Large intestine (tissue), 12 donors: ENCODE measurements at places on chromosomes 7 and 10. TPM values are rescaled to one million over a fixed set of nuclear protein-coding genes. Genes with fewer than 3 reads are reported as not detected.

- H3K27me3 ChIP-seq, result no peaks in the 10 kb centered on the region
Measured at GRCh38 chr7:34136698-34137097, 231.4 kb downstream of the BMPER start.

DNA sequence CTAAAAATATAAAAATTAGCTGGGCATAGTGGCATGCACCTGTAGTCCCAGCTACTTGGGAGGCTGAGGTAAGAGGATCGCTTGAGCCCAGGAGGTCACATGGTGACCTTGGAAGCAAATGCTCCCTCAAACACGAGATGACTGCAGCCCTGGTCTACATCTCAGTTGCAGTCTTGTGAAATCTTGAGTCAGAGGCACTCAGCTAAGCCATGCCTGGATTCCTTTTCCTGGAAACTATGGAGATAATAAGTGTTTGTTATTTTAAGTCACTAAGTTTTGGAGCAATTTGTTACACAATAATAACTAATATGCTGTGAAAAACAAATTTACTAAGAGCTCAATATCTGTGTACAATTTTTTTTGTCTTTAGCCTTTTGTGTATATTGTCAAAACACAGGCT lies 284.3 kb upstream of the KAT6B start:
- H3K27ac ChIP-seq, result no peak overlapping the region
- no peaks in the 10 kb centered on the region for H3K36me3 ChIP-seq
- H3K27me3 ChIP-seq, result no peaks in the 10 kb centered on the region
- no peak for DNase-seq
- no peaks in the 10 kb centered on the region for H3K4me1 ChIP-seq

DNA sequence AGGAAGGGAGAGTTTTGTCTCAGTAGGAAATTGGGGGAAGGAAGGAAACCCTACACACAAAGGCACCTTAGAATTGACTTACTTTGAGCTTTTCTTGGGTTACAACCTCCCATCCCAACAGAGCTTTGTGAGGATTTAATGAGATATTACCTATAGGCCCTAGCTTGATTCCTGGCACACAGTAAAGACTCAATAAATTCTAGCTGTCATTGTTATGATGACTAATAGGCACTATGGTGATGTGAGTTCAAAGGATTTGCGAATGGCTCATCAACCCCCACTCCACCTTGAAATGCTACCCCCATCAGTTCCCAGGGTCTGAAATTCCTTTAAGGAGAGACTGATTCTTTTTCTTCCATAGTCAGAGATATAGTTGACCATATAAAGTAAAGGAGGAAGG lies 67.9 kb upstream of the SMNDC1 start:
- no peak overlapping the region for H3K27ac ChIP-seq
- DNase-seq, result no peak
- no peaks in the 10 kb centered on the region for H3K27me3 ChIP-seq
- no peaks in the 10 kb centered on the region for H3K36me3 ChIP-seq

Gene GIMAP6
- polyA plus RNA-seq, result 10.7 TPM

Gene GNGT1
- not detected for polyA plus RNA-seq

DNA sequence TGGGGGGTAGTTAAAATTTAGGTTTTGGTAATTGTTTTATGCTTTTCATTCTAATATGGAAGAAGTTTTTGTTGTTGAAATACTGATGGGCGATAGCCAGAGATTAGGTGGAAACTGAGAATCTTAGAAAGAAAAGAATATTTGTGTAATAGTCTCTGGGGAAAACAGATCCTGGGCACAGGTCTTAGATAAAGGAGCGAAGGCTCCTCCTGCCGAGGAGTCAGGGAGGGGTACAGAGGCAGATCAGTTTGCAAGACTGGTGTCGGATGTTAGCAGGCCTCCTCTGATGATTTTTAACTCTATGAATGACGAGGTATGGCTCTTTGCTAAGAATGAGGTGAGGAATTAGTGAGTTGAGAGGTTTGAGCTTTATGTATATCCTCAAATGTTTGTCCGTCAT lies 339.7 kb downstream of the HGF start:
- no peak overlapping the region for H3K27ac ChIP-seq
- H3K36me3 ChIP-seq, result no peaks in the 10 kb centered on the region
- no peaks in the 10 kb centered on the region for H3K27me3 ChIP-seq
- DNase-seq, result no peak
- no peak overlapping the region for H3K4me3 ChIP-seq

GRCh38 chr7:91427051-91427450 lies 162.8 kb downstream of the FZD1 start:
- no peaks in the 10 kb centered on the region for H3K27me3 ChIP-seq
- no peaks in the 10 kb centered on the region for H3K4me1 ChIP-seq
- no peaks in the 10 kb centered on the region for H3K36me3 ChIP-seq
- H3K4me3 ChIP-seq, result no peak overlapping the region

Gene PON1
- 2.3 TPM for polyA plus RNA-seq
